ENCODE measurements at places on chromosomes 4 and X. TPM values are rescaled to one million over a fixed set of nuclear protein-coding genes. Genes with fewer than 3 reads are reported as not detected.

DNA sequence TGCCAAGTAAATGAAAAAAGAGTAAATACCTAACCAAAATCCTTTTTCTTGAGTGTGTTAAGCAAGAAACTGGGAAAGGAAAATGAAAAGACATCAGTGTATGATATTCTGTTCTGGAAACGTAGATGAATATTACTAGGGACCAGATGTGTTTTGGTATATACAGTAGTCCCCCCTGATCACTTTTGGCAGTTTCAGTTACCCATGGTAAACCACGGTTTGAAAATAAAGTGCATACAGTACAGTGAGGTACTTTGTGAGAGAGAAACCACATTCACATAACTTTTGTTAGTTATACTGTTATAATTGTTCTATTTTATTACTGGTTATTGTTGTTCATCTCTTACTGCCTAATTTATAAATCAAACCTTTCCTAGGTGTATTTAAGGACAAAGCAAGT lies 250.9 kb downstream of the TENM3 start:
- no peak overlapping the region for H3K4me3 ChIP-seq
- no peaks in the 10 kb centered on the region for H3K36me3 ChIP-seq
- no peaks in the 10 kb centered on the region for H3K27me3 ChIP-seq
- no peak for DNase-seq
- H3K27ac ChIP-seq: no peak overlapping the region
- peaks cover 3% of the 10 kb centered on the region for H3K4me1 ChIP-seq

- H3K4me3 ChIP-seq: no peak within 1 kb of the TSS
- H3K36me3 ChIP-seq: no peaks in the 10 kb centered on the region
- peaks cover 6% of the 10 kb centered on the region for H3K4me1 ChIP-seq
- DNase-seq: no peak
- H3K27ac ChIP-seq: no peak within 1 kb of the TSS
Observed at GRCh38 chrX:153401133-153401764, at the start of gene PNMA6E. Gene PNMA6E (minus strand): TSS chrX:153401350. CDS start chrX:153398849, 2,501 bp downstream.

- H3K27ac ChIP-seq: no peak overlapping the region
- peaks cover 4% of the 10 kb centered on the region for H3K4me1 ChIP-seq
- no peaks in the 10 kb centered on the region for H3K36me3 ChIP-seq
- peaks cover 2% of the 10 kb centered on the region for H3K27me3 ChIP-seq
- DNase-seq: no peak
- no peak overlapping the region for H3K4me3 ChIP-seq
Observed at GRCh38 chrX:103733017-103733416, 22.3 kb downstream of the TMEM31 start.

The MED28 gene
- total RNA-seq: 71.9 TPM

The IQCM gene
- total RNA-seq: not detected

- no peak overlapping the region for H3K4me3 ChIP-seq
- no peaks in the 10 kb centered on the region for H3K27me3 ChIP-seq
- no peak for DNase-seq
- H3K36me3 ChIP-seq: peaks cover 35% of the 10 kb centered on the region
- H3K27ac ChIP-seq: no peak overlapping the region
Observed at GRCh38 chrX:154040863-154041262, 21.2 kb upstream of the IRAK1 start.

The TMPRSS11B gene
- not detected for total RNA-seq
